ENCODE measurements at places on chromosomes 4 and X.

GRCh38 chr4:123449362-123449761 is 52.8 kb downstream of the SPRY1 start:
- DNase-seq: no peak

GRCh38 chr4:99687120-99687519 is 29.5 kb upstream of the C4orf54 start:
- DNase-seq: no peak

DNA sequence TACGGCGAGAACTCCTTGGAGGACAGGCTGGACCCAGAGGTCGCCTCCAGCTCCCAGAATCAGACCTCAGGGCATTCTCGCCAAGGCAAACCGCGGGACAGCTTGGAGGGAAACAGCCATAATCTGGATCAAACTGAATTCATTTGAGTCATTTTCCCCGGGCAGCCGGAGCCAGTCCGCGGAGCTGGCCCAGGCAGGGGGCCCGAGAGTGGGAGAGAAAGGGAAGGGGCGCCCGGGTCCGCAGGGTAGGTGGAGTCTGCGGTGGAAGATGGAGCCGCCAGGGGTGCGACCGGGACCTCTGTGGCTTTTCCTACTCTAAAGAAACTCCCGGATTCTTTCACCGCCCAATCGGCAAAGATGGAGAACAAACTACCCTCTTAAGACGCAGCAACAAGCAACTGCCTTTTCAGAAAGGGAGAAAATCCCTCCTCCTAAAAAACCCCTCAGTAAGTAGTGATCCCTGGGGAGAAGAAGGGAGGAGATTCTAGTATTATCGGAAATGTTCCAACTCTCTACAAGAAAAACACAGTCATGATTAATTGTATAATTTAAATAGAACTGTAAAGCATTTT is 5.2 kb downstream of the NKX3-2 start:
- DNase-seq: no peak

DNA sequence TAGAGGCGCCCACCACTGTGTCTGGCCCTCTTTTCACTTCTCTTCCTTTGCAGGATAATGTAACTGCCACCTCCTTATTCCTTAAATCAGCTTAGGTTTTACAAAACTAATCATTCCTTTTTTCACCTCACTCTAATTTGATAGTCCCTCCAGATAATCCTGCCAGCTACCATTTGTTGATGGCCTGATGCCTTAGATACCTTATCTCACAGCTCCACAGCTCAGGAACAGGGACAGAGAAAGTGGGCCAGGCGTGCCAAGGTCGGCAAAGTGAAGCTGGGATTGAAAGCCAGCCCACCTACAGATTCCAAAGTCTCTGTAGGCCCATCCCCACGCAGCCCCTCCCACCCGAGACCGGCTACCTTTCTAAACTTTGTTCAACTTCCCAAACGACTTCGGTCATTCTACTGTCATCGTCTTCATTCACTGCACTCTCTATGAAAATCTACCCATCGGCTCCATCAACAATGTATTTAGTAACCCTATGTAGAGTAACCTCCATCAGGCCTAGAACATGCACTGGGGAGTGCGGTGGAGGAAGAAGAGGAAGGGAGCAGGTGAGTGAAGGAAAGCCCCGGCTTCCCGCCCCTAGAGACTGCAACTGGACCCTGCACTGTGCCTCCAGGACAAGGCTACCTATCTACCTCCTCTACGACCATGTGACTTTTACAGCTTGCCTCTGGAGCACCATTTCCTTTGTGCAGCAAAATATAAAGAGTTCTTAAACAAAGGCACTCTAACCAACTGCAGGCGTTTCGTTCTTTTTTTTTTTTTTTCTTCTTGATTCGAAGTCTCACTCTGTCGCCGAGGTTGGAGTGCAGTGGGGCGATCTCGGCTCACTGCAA is 1.5 kb downstream of the CASP6 start:
- no peak for DNase-seq

- no peak for DNase-seq
These were observed 155.6 kb upstream of the PITX2 start for GRCh38 chr4:110778521-110778920.

DNA sequence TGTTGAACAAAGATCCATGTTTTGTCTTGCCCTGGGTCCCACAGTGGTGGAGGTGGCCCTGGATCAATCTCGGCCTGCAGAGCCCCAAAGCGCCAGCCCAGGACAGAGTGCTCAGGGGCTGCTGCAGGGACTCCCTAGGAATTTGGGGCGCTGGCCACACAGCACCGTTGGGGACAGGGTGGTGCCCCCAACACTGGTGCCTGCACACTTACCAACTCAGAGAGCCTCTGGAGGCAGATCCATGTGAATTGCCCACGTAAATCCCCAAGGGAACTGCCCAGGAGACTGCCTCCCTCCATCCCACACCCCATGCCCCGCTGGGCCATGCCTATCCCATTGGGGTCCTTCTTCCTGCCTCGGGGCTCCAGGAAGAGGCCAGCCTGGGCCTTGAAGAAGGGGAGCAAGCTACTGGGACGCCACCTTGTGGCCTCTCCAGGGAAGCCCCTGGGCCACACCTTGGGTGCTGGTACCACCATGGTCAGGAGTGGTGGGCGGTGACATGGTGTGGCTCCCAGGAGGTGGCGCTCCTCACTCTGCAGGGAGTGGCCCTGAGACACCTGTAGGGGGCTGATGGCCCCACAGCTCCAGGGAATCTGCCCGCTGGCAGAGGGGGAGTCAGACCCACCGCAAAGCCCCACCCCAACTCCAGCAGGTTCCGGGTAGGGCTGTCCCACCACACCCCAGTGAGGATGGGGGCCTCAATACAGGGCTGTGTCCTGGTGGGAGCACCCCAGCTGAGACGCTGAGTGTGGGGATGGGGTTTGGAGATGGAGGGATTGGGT is 22.8 kb downstream of the CFAP99 start:
- no peak for DNase-seq

- no peak for DNase-seq
These were observed 62.0 kb downstream of the SLAIN2 start for GRCh38 chr4:48403358-48403757.

DNA sequence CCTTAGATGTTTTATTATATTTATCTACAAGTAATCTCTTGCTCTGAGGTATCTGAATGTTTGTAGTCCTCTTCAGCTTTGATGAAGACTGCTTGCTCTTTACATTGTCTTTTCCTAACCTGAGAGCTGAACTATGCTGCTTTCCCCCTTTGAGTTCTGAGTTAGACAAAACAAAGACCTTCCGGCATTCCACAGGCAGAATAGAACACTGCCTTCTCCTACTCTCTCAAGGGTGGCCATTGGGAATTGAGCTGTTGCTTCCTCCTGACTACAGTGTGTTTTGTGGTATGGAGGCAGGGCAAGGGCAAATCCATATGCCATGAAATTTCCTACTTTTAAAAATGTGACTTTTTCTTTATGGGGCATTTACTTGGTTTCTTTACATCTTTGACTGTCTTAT is 841.0 kb downstream of the FAM133A start:
- no peak for DNase-seq

- no peak for DNase-seq
These were observed 90.6 kb upstream of the WWC2 start for GRCh38 chr4:183008492-183008891.

DNA sequence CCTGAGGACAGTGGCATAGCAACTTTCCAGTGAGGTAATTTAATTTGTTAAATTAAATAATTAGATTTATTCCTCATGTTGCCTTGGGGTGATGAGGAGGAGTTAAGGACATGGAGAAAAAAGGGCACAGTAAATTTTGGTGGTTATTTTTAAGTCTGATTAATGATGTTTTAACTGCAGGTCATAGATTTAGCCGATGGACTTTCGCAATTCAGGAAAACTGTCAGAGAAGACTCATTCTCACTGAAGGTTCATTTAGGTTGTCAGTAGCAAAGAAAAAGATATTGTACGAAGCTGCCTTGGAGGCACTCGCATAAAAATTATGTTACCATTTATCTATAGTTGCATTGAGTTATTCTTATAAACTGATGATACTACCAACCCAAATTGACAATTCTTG is 164.2 kb upstream of the PITX2 start:
- DNase-seq: no peak

DNA sequence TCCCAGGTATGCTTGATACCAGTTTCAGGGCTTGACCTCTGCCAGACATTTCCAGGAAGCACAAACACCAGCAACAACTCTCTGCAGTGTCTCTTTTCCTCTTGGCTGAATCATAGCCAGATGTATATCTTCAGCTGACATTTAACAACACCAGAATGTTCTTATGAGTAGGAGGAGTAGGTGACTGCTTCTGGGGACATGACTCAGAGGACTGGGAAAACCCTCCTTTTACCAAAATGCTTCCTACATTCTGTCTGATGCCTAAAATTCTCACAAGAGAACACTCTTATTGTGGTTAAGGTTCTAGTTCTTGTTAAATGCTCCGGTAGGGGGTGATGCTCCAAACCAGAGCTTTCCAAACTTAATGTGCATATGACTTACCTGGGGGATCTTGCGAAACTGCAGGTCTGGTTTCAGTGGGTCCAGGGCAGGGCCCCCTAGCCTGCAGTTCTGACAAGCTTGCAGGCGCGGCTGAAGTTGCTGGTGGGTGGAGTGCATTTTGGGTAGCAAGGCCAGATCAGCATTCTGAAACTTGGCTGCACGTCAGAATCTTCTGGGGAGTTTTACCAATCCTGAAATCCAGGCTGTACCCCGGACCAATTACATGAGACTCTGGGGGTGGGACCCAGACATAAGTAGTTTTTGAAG is 329.3 kb upstream of the RPS6KA3 start:
- no peak for DNase-seq

- DNase-seq: no peak
These were observed 58.0 kb upstream of the CHRDL1 start for GRCh38 chrX:110853610-110854009.

DNA sequence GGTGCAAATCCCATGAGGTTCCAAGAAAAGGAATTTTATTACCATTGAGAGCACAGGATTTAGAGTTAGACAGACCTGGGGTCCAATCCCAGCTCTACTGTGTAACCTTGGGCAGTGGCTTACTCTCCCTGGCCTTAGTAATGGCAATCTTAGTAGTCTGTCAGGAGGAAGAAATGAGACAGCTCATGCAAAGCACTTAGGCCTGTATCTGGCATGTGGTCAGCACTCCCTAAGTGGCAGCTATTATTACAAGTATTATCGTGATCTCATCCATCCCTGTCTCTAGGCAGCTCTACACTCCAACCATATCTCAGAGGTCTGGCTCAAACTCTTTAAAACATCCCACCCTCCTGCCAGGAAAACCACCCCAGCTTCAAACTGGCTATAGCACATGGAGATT is 129.6 kb upstream of the NALF2 start:
- DNase-seq: no peak

DNA sequence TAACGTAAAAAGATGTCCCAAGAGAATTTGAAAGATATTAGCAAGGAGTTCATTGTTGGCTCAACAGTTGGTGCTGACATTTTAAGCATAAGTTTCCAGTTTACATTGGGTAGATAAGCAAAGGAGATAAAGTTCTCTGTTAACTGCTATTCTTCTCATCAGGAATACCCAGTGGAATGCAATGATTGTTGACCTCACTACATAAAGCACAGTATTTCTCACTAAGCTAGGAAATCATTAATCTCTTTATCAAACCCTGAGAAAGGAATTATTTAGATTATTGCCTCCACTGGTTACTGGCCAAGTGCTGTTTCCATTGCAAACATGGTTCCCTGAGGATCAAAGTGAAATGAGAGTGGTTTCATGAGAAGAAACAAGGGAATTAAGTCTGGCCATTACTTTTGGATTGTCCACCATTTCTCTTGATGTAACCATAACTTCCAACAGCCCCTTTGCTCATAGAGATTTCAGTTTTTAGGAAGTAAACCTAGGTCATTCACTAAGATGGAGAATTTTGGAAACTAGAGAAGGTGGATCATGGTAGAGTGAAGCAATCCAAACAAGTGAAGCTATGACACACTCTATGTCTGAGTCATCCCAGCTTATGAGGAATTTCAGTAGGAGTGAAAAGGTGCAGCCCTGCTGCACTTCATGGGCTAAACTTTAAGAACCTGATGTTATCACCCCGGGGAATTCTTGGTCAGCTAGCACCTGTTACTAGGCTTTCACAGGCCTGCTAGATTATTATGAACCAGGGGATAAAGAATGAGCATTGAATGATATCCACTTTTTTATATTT is 163.4 kb downstream of the AREG start:
- DNase-seq: no peak

GRCh38 chrX:17608888-17609287 is 128.4 kb upstream of the SCML1 start:
- DNase-seq: no peak

DNA sequence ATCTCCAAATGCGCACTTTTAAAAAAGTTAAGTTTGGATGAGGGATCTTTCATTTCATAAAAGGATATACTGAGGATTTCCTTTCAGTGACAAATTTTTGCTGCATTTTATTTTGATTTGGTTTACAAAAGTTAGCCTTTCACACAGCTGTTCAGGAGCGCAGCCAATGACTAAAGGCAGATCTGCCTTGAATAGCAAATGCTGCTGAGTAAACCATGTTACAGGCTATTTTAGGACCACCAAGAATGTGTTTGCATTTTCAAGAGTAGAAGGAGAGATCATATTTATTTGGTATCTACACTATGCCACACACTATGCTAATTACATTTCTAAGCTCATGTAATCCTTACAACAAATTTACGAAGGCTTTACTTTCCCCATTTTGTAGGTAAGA is 92.1 kb downstream of the MAMLD1 start:
- no peak for DNase-seq

- no peak for DNase-seq
These were observed 60.4 kb downstream of the SLC30A9 start for GRCh38 chr4:42050516-42051249.

DNA sequence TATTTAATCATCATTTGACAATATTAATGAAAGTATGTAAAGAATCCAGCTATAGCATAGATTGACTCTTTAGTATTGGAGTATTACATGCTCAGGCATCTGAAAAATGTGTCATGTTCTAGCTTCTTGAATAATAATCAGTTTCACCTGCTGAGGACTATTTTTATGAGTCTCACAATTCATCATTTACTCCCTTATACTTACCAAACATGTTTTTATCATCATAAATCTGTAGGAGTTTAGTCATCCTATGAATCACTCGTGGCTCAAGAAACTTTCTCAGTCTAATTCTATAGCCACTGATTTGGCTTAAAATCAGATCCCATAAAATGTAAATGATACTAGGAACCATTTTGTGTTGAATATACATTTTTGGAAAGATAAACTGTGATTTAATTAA is 1616.1 kb downstream of the C4orf33 start:
- DNase-seq: no peak

DNA sequence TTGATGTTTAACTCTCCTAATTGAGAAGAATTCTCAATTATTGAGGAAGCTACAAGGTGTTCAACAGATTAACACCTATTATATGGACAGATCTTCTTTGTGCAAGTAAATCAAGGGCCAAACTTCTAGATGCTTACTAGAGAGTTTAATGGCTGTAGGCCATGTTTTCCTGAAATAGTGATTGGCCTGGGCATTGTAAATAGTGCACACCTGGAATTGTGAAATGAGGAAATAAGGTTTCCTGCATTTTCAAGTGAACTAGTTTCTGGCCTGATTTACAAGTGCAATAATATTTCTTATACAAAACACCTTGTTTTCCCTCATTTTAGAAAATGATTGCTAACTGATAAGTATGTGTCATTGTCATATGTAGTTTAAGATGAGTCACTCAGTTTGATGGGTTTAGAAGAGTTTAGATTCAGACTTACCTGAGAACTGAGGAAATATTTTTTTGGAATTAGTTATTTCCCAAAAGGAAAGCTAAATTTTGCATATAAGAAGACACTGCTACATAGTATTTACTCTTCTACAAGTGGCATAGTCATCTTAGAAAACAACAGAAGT is 21.2 kb downstream of the AFF1 start:
- no peak for DNase-seq
